Activated CD4-positive, alpha-beta memory T cell treated with anti-CD3 and anti-CD28 coated beads, Interleukin-2, amount 10 ng/mL, durations not matched to agents 7 days and 5 days (primary cell): ENCODE measurements at places on chromosomes 12 and 14.
A peak's percentile ranks its signal among the peaks of the same experiment; 100 is the strongest.

DNA sequence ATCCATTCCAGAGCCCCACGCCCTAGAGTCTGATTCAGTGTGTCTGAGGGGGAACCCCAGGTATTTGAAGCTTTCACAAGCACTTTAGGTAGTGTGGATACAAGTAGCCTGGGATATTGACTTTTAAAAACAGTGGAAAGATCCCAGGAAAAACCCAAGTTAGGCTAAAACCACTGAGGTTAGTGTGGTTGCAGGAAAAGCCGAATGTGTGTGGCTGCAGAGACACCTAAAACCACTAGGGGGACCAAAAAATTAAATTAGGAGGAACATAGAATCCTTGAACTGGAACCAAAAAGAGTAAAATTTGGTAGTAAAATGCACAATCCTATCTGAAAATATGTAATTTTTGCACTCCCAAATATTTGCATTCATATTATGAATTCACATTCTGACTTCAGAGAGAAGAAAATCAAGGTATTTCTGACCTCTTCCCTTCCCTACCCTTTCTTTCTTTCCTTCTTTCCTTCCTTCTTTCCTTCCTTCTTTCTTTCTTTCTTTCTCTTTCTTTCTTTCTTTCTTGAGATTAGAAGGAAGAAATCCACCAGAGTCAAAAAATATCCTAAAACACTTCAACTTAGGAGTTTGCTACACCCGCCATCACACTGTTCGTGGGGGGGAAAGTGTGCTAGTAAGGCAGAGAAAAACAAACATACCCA is 37.8 kb downstream of the SLCO1A2 start:
- DNase-seq: no peak

GRCh38 chr12:88624911-88625310 is 44.6 kb upstream of the KITLG start:
- no peak for DNase-seq

DNA sequence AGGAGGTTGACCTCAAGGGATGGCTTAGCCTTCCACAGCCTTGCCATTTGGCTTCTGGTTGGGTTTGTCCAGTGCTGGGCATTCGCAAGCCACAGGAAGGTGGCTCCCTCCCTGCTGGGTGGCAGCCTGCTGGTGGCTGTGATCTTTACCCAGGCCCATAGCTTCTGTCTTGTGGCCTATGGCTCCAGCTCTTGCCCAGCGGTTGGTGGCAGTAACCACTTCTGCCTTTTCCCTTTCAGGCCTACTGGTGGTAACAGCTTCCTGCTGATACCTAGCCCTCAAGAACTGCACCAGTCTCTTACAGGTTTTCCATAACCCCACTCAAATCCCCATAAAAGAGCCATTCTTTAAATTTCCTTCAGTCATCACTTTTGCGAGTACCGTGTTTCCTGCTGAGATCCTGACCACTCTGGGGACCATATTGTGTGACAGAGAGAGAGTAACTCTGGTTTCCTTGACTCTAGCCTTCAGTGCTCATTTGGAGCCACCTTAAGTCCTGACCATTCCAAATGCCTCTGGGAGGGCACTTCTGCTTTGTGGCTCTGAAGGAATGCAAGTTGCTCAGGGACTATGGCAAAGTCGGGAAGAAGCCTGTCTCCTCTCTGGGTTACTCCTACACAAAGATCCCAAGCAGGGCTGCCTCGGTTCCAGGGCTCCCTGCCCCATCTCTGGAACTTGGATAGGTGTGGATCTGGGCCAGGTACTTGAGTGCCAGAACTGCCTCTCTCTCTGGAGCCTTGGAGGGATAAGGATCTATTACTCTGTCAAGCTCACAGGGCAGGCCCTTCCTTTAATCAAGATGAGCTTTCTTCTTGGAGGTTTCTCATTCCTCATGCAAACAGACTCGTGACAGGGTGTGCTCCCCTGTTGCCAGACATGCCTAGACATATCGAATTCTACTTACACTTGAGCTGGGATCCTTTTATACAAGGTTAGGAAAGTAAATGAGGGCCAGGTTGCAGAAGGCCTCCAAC is 2.9 kb upstream of the NYNRIN start:
- DNase-seq: no peak

DNA sequence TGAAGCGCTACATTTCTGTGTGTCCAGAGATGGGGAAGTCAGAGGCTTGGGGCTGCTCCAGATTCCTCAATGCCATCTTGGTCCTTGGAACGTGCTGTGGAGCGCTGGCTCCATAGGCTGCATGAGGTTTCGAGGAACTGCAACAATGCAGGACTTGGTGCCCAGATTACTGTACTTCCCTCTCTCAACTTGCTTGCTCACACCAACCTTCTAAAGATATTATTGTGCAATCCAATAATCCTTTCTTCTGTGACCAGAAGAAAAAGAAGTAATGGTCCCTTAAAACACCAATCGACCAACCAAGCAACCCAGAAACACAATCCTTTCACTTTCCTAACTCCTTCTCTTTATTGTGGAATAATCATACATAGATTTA is 3.7 kb downstream of the PRICKLE1 start:
- DNase-seq: no peak

GRCh38 chr12:62839869-62840660 is 94.9 kb downstream of the PPM1H start:
- DNase-seq: no peak

DNA sequence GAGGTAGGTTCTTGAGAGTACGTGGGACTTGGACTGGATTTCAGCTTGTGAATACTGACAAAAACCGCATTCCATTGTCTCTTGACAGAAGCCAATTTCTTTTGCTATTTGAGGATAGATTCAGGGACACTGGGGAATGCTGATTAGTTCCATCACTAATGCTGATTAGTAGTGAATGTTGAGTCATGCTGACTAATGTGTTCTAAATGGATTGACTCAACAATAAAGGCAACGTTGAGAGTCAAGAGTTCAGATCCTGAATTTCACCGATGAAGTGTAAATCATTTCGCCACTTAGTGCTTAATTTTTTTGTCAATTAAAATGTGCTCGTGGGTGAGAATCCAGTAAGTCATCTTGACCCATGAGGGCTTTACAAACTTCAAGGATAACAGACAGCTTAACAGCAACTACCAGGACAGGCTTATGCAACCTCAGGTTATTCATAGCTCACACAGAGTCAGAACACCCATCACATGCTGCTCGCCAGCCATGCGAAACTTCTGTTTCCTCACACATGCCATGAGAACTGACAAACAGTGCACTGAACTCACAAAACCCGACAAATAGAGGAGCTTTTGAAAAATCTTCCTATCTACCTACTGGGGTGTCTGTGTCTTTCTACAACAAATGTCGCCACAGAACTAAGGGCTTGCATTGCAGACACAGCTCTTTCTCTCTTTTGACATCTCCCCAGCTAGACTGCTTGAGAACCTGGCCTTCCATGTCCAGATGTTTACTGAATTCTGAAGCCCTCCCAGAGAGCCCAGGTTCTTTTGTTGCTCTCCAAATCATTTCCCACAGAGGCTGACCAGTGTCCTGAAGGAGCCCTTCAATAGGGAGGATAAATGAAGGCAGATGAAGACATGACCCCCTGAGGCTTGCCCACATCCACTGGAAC is 316.4 kb downstream of the ZFP36L1 start:
- DNase-seq: no peak

GRCh38 chr14:93938751-93939303 is 11.7 kb downstream of the FAM181A start:
- no peak for DNase-seq

GRCh38 chr12:56161690-56162351 is 3.7 kb downstream of the MYL6 start:
- no peak for DNase-seq

GRCh38 chr12:65860600-65860999 is 36.3 kb downstream of the HMGA2 start:
- DNase-seq: no peak

DNA sequence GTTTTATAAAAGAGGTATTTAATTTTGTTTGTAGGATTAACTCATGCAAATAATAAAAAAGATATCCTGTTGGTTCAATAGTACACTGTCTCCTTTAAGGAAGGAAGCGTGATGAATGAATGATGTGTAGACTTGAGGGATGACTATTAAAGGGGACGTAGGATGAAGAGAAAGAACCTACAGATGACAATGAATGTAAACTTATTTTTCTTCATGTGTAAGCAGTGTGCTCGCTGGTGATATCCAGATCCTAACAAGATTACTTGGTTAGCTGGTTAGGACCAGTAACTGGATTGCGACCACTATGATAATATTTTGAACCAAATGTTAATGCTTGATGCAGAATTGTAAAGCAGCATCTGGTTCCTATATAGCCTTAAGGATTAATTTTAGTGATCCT is 2.6 kb downstream of the ARF6 start:
- no peak for DNase-seq

GRCh38 chr12:108689314-108690190 is 41.8 kb downstream of the CORO1C start:
- no peak for DNase-seq

- peak; percentile 19 for DNase-seq
Observed at GRCh38 chr12:74021937-74022336, 515.7 kb upstream of the ATXN7L3B start.

- no peak for DNase-seq
Observed at GRCh38 chr12:104889735-104890134, 68.4 kb downstream of the SLC41A2 start.

DNA sequence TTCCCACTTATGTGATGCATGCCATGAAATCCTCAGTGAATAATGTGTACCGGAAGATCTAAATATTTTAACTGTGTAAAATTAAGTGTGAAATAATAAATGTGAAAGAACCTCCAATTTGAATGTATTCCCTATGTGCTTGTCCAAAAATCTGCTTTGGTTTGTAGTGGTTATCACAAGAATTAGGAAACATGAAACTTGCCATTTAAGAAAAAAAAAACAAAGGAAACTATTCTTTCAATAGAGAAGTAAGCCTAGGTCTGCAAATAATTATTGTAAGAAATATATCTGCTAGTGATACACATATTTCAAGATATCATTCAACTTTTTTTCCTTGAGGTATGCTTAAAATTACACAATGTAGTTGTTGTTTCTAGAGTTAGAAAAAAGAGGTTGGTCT is 500.4 kb downstream of the SLC6A15 start:
- no peak for DNase-seq

- no peak for DNase-seq
Observed at GRCh38 chr12:106090591-106091445, 47.9 kb downstream of the NUAK1 start.

GRCh38 chr12:91367234-91367849 is 184.7 kb upstream of the DCN start:
- DNase-seq: no peak

- DNase-seq: no peak
Observed at GRCh38 chr12:124824195-124824594, 39.5 kb downstream of the SCARB1 start.

GRCh38 chr12:99063182-99063581 is 418.1 kb downstream of the APAF1 start:
- DNase-seq: no peak

DNA sequence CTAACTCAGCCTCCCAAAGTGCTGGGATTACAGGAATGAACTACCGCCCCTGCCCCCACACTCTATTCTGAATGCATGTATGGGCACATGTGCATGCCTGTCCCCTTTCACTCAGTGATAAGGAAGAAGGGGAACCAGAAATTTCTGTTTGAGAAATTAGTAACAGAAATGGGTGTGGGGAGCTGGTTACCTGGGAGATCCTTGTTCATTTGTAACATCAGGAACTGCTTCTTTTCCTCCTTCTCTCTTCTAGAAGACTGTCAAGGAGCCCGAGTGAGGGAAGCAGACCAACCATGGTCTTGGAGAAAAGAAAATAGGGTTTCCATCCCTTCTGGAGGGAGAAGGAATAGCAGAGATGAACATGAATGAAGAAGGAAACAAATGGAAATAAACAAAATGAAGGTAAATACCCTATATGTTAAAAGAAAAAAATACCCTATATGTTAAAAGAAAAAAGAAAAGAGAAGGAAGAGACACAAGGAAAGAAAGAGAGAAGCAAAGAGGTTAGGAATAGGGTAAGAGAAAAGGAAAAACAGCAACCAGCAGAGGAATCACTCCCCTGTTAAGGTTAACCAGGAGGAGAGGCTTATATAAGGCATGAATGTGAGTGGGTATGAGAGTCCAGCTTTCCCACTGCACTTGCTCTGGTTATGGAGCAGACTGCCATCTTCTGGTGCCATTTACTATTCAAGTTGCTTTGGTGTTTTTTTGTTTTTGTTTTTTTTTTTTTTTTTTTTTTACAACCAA is 3.3 kb downstream of the PPP1R3E start:
- no peak for DNase-seq

DNA sequence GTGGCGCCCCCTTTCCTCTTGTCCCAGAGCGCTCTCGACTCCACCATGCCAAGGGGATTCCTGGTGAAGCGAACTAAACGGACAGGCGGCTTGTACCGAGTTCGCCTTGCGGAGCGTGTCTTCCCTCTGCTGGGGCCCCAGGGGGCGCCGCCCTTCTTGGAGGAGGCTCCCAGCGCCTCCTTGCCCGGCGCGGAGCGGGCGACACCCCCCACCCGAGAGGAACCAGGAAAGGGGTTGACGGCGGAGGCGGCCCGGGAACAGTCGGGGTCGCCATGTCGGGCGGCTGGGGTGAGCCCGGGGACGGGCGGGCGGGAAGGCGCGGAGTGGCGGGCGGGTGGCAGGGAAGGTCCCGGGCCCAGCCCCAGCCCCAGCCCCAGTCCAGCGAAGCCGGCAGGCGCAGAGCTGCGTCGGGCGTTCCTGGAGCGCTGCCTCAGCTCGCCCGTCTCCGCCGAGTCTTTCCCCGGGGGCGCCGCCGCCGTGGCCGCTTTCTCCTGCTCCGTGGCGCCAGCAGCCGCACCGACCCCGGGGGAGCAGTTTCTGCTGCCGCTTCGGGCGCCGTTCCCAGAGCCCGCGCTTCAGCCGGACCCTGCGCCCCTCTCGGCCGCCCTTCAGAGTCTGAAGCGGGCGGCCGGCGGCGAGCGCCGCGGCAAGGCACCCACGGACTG is 376 bp downstream of the INSM2 start:
- no peak for DNase-seq

GRCh38 chr14:50999726-51000125 is 55.4 kb upstream of the PYGL start:
- DNase-seq: no peak
